ENCODE measurements at places on chromosomes 6 and 20.

DNA sequence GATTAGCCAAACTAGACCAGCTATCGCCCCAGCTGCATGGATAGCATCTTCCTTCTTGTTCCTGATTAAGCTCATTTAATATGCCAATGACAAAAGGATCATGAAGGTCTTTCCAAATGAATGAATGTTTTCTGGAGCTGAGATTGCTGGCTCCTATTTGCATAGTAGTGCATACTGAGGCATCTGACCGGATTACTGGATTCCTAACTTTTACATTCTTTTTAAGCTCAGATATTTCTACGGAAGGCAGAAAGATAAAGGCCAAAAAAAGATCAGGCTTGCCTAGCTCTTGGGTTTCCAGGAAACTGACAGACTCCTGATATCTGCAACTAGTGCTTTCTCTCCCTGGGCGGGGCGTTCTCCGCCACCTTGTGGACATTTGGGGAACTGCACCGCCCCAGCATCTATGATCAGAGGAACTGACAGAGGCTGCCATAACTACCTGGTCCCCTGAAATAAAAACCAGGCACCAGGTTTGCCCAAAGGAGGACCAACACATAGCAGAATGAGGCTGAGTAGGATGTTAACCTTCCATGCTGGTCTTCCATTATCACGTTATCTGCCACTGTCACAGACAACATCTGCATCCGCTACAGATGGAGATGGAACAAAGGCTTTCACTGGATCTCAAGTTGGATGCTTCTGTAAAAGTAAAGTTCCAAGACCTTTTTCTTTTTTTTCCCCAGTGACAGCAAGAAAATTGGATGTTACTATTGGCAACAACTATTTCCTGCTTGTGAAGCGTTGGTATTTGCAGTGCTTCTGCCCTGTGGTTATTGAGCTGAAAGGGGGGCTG, 33.2 kb downstream of the NT5E start:
- DNase-seq = peak; percentile 74

- no peak for DNase-seq
Observed at GRCh38 chr6:37141281-37142049, 28.5 kb upstream of the PIM1 start.

- no peak for DNase-seq
Observed at GRCh38 chr6:88919032-88919431, 44.4 kb downstream of the RNGTT start.

- no peak for DNase-seq
Observed at GRCh38 chr6:8166156-8166555, 63.8 kb upstream of the EEF1E1 start.

GRCh38 chr6:56775498-56776166, 132.9 kb upstream of the DST start:
- DNase-seq = no peak

DNA sequence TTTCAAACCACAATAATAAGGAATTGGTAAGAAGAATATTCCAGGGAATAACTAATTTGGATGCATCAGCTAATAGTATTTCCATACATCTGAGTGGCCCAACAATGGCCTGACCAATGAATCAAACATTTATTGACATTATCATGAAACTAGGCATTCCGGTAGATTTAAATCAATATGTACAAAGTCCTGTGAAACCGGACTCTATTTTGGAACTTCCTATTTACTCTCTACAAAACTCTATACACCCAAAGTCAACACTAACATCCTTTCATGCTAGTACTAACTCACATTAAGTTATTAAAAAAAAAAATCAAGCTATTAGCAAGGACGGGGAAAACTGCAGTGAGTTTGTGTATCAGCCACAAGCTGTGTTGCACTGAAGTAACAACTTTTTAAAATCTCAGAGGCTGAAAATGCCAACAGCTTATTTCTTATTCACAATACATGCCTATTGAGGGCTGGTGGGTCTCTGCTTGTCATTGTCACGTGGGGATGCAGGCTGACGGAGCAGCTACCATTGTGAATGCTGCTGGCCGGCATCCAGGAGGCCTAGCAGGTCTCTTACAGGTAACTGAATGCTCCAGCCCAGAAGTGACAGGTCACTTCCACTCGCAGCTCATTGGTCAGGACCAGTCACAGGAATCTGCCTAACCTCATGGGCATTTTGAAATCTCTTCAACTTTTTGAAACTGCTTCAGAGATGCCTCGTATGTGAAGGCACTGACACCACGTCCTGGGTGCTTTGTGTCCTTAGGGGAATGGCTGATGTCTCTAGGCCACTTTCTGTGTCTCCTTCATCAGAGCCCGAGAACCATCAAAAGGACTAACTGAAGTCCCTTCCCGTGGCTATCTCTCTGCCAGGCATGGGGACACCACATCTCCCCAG, 76.3 kb downstream of the SLC22A23 start:
- no peak for DNase-seq

GRCh38 chr6:140921366-140922226, 1211.1 kb upstream of the GJE1 start:
- DNase-seq = peak; percentile 2

- no peak for DNase-seq
Observed at GRCh38 chr6:150363733-150364132, 5.1 kb upstream of the IYD start.

- no peak for DNase-seq
Observed at GRCh38 chr6:110147870-110148269, 31.6 kb downstream of the WASF1 start.

DNA sequence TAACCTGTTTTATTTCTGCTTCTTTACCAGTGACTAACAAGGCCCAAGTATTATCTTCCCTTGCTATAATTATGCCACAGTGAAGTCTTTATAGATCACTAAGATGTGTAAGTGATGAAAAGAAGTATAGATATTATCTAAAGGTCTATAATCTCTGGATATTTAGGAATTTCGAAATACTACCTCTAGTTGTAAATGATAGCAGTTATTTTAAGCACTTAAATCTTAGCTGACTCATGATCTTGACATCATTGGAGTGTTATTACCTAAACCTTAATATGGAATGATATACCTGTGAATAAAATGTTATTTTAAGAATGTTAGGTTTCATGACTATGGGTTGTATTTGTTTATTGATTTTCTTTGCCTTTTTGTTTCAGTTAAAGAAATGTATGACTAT, 31.5 kb downstream of the CDC40 start:
- no peak for DNase-seq

DNA sequence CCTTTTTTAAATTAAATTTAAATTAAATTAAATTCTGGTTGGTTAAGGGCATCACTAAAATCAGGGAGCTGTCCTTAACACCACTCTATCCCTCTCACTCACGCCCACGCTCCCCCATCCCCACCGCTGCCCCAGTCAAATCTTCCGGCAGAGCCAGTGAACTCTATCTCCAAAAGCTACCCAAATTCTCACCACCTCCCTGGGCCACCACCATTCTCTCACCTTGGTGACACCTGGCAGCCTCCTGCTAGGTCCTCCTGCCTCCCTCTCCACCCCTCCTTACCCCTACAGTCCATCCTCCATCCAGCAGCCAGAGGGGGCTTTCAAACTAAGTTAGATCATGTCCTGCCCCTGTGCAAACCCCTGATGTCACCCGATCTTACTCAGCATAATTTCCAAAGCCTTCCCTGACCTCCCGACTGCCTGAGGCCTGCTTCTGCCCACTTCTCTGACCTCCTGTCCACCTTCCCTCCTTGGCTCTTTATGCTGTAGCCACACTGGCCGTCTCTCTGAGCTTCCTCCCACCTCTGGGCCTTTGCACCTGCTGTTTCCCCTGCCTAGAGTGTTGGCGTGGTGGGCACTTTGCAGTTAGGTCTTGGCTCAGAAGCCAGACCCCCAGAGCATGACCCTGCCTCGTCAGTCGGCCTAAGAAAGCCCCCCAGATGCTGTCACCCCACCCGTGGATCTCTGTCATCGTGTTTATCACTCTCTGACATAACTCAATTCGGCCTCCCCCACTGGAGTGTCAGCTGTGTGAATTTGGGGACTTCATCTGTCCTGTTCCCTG, 24.7 kb downstream of the PTGIS start:
- DNase-seq = no peak

- no peak for DNase-seq
Observed at GRCh38 chr20:23111944-23112342, 25.8 kb upstream of the CD93 start.

GRCh38 chr6:110353457-110354001, 4.6 kb downstream of the METTL24 start:
- no peak for DNase-seq

GRCh38 chr6:41639809-41640371, 1.6 kb downstream of the MDFI start:
- DNase-seq = no peak

- DNase-seq = no peak
Observed at GRCh38 chr6:154882107-154882506, 113.0 kb upstream of the TIAM2 start.

Data from activated CD4-positive, alpha-beta T cell treated with anti-CD3 and anti-CD28 coated beads, Interleukin-2, amount 50 U/mL, for 24 hours (primary cell).